ENCODE measurements at places on chromosomes 4 and X.

GRCh38 chrX:130393451-130394074, 8.1 kb upstream of the GPR119 start:
- peak; percentile 0 for DNase-seq

GRCh38 chrX:100880368-100880767, 6.2 kb upstream of the NOX1 start:
- DNase-seq: no peak

GRCh38 chr4:78292341-78292740, 235.2 kb downstream of the FRAS1 start:
- DNase-seq: no peak

- DNase-seq: no peak
Observed at GRCh38 chr4:95231681-95232080, 317.1 kb downstream of the UNC5C start.

GRCh38 chrX:9677098-9677739, 88.4 kb downstream of the GPR143 start:
- DNase-seq: peak; percentile 18

- no peak for DNase-seq
Observed at GRCh38 chrX:110418316-110419235, 59.9 kb downstream of the RTL9 start.

DNA sequence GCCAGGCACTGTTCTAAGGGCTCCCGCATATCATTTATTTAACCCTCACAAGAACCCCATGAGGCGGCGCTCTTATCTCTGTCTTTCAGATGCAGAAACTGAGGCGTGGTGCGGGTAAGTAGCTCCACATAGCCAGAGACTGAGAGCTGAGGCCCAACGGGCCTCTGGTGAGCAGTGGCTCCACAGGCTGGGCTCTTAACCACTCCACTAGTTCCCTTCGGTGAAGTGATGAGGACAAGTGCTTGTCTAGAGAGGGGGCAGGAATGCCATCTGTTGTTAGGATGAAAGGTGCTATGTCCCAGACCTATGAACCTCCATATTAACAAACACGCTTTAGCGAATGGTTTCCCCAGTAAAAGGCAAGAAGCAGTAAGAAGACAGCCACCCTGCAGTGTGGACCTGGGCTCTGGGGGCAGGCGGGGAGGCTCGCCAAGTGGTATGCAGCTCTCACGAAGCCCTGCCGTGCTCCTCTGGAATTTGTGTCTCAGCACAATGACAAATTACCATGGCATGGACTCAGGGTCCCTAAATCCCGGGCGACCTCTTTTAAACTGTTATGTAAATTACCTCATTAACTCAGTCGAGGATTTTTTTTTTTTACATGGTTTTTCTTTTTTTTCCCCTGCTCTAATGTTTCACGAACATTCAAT, 20.9 kb upstream of the S100G start:
- DNase-seq: no peak

GRCh38 chr4:139015948-139016471, 429 bp downstream of the NOCT start:
- DNase-seq: peak; percentile 30

DNA sequence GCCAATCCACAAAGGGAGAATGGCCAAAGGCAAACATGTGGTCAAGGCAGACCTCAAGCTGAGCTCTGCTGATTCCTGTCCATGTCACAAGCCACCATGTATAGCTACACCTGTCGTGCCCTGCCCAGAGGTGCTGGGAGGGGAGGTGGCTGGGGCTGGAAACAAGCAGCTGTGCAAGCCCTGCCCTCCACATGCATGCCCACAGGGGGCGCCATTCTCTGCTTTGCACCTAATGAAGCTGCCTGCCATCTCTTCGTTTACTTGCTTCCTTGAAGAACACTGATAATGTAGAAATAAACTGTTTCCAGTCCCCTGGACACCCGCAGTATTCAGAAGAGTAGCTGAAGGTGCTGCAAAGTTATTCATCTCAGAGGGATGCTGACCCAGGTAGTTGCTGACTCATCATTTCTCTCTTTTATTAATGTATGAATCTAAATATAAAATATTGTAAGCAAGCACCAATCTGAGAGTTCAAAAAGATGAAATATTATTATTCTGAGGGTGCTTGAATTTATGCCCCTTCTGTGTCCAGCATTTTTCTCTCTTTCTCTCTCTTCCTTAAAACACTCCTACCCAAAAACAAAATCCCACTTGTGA, 278.6 kb downstream of the ADGRA3 start:
- peak; percentile 36 for DNase-seq

DNA sequence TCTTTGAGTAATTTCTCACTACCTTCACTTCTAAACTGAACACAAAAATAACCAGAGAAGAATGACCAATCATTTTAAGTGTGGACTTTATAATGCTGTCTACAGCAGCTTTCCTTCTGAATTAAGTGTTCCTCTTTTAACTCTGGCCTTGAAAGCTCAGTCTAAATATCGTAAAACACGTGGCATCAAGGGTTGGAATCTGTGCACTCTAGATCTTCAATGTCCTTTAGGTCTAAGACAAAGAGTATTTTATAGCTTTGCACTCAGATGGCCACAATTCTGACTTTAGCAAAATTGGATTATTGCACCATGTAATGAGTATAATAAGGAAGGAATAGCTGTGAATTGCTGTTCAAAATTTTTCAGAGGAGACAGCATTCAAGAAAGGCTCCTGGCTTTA, 197.1 kb upstream of the UGT8 start:
- DNase-seq: no peak

GRCh38 chr4:15159477-15160019, 157.3 kb downstream of the CPEB2 start:
- DNase-seq: no peak

GRCh38 chr4:13126976-13127910, 356.9 kb downstream of the RAB28 start:
- DNase-seq: no peak

- no peak for DNase-seq
Observed at GRCh38 chrX:41823402-41823801, 99.4 kb downstream of the GPR82 start.

DNA sequence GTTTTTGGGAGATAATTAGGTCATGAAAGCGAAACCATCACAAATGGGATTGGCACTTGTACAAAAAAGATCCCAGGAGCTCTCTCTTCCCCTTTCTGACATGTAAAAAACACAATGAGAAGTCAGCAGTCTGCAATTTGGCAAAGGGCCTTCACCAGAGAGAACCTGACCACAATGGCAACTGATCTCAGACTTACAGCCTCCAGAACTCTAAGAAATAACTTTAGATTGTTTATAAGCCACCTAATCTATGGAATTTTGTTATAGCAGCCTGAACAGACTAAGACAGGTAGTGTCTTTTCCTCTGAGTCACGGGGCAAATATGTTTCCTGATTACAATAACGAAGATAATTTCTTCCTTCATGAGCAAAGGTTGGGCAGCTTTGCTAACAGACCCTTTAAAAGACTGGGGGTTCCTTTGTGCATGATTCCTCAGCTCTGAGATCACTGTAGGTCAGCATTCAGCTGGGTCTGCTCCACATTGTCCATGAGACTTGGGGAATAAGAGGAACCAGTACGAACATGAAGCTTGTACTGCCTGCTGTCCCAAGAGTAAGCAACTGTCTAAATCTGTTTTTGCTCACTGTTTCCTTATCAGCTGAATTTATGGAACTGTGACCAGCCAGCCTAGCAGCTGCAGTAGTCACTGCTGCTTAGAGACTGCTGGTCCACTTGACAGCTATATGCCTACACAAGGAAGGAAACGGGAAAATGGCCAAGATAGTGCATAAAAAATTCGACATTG, 191.6 kb downstream of the ANAPC10 start:
- no peak for DNase-seq

GRCh38 chr4:38456096-38456495, 207.9 kb upstream of the KLF3 start:
- no peak for DNase-seq

DNA sequence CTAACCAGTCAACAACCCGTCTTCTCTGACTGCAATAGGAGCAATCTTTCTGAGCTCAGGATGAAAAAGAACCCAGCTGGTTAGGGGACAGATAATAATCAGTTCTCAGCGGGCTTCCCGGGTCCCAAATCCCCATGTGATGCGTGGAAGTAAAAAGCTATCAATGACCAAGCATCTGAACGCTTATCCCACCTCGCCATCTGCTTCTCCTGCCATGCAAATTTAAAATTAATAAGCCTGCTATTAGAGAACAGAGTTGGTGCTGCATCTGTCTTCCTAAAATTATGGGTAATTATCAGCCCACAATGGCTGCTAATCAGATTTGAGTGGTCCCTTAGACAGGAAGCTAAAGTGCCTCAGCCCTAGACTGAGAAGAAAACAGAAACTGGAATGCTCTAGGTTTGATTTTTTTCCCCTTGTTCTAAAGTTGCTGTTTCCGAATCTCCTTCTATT, 37.5 kb downstream of the AFAP1 start:
- no peak for DNase-seq

All from CD4-positive, alpha-beta T cell treated with Interleukin-2 at 100 ng/mL for 4 hours (primary cell).